ENCODE measurements at places on chromosomes 7 and 10. TPM values are rescaled to one million over a fixed set of nuclear protein-coding genes. Genes with fewer than 3 reads are reported as not detected.

DNA sequence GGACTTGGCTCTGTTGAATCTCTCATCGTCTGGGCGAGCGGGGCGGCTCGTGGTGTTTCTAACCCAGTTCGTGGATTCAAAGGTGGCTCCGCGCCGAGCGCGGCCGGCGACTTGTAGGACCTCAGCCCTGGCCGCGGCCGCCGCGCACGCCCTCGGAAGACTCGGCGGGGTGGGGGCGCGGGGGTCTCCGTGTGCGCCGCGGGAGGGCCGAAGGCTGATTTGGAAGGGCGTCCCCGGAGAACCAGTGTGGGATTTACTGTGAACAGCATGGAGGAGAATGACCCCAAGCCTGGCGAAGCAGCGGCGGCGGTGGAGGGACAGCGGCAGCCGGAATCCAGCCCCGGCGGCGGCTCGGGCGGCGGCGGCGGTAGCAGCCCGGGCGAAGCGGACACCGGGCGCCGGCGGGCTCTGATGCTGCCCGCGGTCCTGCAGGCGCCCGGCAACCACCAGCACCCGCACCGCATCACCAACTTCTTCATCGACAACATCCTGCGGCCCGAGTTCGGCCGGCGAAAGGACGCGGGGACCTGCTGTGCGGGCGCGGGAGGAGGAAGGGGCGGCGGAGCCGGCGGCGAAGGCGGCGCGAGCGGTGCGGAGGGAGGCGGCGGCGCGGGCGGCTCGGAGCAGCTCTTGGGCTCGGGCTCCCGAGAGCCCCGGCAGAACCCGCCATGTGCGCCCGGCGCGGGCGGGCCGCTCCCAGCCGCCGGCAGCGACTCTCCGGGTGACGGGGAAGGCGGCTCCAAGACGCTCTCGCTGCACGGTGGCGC lies at the start of gene EN2:
Gene EN2, plus strand, starts transcription at position 19 of the 767 bp plus-strand sequence. Its CDS starts 249 bp downstream, at position 268.
- no peak for DNase-seq

DNA sequence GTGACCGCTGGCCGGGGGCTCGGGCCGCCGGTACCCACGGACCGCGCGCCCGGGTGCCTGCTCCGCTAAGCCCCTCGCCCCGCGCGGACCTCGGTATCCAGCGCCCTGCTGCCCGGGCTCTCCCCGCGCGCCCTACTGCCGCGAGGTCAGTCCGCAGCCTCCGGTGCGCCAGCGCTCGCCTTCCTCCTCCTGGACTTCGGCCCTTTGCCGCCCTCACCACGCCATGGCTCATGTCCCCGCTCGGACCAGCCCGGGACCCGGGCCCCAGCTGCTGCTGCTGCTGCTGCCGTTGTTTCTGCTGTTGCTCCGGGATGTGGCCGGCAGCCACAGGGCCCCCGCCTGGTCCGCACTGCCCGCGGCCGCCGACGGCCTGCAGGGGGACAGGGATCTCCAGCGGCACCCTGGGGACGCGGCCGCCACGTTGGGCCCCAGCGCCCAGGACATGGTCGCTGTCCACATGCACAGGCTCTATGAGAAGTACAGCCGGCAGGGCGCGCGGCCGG lies 483 bp downstream of the GDF10 start:
- no peak for DNase-seq

The AHR gene
- 28.2 TPM for total RNA-seq

GRCh38 chr10:10685566-10685965 lies 332.1 kb upstream of the CELF2 start:
- no peak for DNase-seq

- no peak for DNase-seq
Measured at GRCh38 chr10:52472406-52473146, 158.5 kb downstream of the DKK1 start.

- no peak for DNase-seq
Measured at GRCh38 chr10:69151984-69152383, 28.0 kb downstream of the VPS26A start.

DNA sequence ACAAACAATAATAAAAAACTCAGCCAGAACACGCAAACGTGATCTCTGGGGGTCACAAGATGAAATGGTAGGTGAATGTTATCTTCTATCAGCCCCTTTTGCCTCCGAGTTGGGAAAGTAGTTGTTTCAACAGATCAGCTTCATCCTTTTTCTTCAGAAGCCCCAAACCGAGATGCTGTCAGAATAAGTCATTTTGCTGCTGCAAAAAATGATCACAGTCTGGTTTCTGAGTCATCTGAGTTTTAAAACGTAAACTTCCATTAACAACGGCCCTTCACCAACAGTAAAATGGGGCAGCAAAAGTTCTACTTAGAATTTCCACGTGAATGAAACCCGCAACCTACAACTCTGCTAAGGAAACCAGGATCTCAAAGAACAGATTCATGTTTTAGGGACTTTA lies 44.9 kb downstream of the JCAD start:
- DNase-seq: no peak

The ZNF655 gene
- total RNA-seq: 158 TPM

The TDRD1 gene
- not detected for total RNA-seq

DNA sequence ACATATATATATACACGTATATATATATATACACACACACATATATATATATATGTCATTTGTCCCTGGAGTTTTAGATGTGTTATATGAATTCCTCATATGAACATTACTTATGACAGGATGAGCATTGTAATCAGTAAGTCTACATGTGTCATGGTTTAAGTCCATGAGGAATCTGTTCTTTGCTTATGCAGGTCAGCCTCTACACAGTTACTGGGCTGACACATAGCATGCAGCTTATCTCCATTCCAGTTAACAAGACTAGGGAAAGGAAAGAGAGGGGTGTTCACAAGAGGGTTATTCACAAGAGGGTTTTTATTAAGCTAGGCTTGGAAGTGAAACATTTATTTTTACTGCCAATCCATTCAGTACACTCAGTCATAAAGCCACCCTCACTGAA lies 226.7 kb downstream of the SNX13 start:
- no peak for DNase-seq

DNA sequence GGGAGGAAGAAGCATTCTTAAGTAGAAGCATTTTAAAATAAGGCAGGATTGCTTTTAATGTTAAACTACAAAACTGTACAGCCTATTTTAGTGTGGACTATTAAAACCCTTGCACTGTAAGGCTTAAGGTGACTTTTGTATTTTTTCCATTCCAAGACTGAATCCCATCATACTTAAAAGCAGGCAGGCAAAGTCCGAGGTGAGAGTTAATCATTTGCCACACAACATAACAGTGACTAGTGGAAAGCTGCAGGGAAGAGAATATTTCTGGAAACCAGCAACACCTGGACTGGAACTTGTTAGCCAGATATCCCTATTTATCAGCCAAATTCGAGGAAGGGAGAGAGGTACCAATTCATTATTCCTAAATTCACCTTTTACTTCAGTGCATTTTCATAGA lies 3.5 kb downstream of the PRR15 start:
- no peak for DNase-seq

The FGL2 gene
- total RNA-seq: 11.4 TPM

DNA sequence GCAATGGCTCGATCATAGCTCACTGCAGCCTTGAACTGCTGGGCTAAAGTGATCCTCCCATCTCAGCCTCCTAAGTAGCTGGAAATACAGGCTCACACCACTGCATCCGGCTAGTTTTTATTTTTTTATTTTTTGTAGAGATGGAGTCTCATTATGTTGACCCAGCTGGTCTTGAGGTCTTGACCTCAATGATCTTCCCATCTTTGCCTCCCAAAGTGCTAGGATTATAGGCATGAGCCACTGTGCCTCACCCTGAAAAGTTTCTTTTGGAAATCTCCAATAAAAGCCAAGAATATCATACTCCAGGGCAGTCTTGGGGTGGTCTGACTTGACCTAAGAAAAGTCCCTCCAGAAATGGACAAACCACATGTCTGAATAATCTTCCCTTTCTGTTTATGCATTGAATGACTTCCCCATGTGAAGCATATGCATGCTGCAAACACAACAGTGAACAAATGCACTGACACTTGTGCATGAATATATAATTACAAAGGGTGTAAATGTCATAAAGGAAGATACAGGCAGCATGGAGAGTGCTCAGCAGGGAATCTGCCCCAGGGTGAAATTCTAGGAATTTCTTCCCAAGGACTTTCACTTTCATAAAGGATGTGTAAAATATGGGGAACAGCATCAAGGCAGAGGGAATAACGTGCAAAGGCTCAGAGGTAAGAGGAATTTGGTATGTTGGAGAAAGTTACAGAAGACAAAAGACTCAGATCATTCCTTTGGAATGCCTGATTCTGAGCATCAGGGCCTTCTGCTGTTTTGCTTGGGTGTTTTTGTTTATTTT lies 142.4 kb upstream of the LYZL1 start:
- no peak for DNase-seq

The CRYGN gene
- 0.46 TPM for total RNA-seq

DNA sequence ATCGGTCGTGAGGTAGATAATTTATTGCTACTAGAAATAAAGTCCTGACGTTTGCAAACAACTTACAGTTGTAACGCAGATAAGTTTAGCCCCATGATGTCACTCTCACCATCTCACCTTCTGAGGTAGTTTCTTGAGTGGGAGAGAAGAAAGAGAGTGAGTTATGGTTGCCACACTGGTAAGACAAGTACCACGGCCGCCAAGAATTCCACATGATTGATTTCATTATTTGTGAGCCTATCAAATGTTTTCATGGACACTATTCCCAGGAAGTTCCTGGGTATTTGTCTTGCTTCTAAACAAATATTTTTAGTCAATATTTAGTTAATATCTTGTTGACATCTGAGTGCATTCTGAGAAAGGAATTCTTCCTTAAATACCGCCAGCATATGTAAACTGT lies 339.4 kb upstream of the KIAA1217 start:
- no peak for DNase-seq

- no peak for DNase-seq
Measured at GRCh38 chr7:122148081-122148480, 4.0 kb upstream of the AASS start.

DNA sequence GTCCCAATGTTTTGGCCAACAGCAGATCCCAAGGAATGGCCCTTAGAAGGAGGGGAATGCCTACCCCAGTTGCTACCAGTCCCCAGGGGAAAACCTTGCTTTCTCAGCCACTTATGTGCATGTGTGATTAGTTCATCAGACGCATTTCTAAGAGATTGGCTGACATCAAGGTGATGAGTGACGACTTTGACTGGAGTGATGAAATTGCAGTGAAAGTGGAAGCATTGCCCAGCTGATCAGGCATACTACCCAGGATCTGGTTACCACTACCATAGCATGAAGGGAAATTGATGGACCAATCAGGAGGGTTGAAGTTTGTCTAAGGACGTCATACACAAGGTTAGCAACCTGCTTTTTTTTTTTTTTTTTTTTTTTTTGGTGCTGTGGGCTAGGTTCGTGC lies 90.3 kb upstream of the ELMO1 start:
- DNase-seq: no peak

The KLLN gene
- total RNA-seq: 0.85 TPM

The SFTPA2 gene
- total RNA-seq: not detected

DNA sequence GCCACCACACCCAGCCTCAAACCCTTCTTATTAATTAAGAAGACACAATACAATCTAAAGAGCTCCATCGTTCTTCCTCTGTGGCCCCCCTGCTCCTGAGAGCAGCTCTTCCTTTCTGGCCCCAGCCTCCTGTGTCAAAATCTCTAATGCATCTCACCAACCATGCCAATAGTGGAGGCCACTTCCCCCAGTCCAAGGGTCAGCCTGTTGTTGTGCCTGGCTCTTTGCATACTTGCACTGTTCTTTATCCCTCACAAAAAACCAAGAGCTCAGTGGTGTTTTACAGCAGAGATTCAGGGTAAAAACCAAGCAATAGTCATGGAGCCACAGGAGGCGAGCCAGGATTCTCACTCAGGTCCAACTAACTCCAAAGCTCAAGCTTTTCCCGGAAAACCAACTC lies 190.2 kb downstream of the GFRA1 start:
- DNase-seq: no peak

The NOS3 gene
- 3.7 TPM for total RNA-seq

GRCh38 chr7:34430456-34430855 lies 227.6 kb upstream of the NPSR1 start:
- no peak for DNase-seq

GRCh38 chr10:124916098-124916584 lies 25.8 kb upstream of the ZRANB1 start:
- no peak for DNase-seq

The EN2 gene
- not detected for total RNA-seq

GRCh38 chr7:18221377-18222293 lies 194.0 kb upstream of the PRPS1L1 start:
- DNase-seq: no peak

The APBB1IP gene
- total RNA-seq: 101 TPM

The CALHM1 gene
- total RNA-seq: not detected

The SFTPA1 gene
- total RNA-seq: not detected

GRCh38 chr7:149133028-149133710 lies 7.0 kb upstream of the ZNF425 start:
- no peak for DNase-seq

GRCh38 chr10:93580828-93581227 lies 14.4 kb downstream of the FFAR4 start:
- DNase-seq: no peak

DNA sequence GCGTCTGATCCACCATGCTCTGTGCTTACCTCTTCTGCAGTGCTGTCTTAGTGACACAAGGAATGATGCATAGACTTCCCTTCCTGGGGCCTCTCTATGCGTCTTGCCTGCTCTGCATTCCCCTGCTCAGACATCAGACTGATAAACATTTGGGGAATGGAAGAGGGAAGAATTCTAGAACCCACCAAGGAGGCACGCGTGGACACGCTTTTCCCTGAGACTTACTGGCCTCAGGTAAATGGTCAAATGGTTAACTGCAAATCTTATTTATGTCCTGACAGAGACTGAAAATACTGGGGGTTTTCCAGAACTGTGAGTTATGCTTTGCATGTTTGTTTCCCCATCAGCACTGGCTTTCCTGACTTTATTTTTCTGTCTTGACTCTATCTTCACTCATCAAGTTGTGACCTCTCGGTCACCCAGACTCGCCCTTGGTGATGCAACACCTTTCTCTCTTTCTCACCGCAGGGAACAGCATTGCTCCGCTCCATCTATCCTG lies 285.9 kb upstream of the FZD8 start:
- no peak for DNase-seq

DNA sequence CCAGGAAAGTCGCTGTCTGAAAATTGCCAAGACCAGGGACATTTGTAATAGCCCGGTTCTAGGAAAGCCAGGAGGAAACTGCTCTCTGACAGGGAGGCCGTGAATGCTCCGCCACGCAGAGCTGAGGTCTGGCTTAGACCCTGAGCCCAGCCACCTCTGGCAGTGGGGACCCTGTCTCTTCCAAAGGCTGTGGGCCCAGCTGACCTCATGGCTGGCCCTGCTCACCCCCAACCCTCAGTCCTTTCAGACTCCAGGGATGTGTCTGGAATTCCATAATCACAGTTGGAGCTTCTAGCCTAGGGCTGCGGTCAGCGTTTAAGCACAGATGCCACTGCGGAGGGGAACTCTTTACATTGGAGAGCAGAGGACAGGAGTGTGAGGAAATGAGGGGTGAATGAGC lies 6.6 kb upstream of the VIPR2 start:
- DNase-seq: no peak

Data from naive thymus-derived CD4-positive, alpha-beta T cell (primary cell).